ENCODE measurements at places on chromosomes 3 and 15. TPM values are rescaled to one million over a fixed set of nuclear protein-coding genes. Genes with fewer than 3 reads are reported as not detected.

GRCh38 chr15:63615935-63616334 lies 18.7 kb downstream of the FBXL22 start:
- DNase-seq, result no peak

DNA sequence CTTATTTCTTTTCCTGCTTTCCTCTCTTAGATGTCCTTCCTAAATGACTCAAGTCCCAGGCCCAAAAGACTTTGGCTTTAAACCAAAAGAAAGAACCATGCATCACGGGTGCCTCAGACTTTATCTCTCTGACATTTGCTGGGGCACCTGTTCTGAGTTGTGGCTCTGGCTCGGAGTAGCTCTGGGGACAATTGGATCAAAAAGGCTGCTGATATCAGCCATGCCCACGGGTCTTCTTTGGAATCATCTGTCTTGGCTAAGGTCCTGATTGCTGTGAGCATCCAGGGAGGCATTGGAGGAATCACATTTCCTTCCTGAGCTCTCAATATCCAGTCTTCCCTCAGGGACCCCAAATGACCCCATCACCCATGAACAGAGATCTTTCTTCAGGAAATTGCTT lies 59.9 kb downstream of the CLSTN2 start:
- DNase-seq, result no peak

DNA sequence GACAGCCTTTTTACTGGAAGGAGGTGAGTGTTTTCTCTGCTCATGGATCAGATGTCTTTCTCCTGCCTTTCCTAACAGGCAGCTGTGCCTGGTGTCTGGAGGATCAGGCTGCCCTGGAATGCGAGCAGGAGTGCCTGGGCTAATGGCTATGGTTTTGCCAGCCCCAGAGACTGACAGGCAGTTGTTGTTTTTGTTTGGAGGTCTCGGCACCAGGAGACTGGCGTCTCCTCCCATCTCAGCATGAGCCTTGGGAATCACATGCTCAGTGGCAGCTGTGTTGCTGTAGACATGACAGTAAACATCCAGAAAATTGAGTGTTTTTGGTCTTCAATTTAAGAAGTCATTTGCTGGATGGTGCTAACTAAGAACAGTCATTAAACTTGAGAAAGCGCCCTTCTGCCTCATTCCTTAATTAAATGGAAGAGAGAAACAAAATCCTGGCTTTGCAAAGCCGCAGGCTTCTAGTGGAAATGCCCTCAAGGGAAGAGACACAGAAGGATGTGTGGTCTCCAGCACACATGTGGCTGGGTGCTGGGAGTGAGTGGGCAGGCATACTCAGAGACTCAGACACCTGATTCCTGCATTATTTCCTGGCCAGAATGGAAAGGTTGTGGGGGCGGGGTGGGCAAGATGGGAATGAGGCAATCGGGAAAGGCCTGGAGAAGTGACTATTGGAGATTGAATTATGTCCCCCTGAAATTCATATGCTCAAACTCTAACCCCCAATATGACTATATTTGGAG lies 97.0 kb upstream of the NMNAT3 start:
- no peak for DNase-seq

DNA sequence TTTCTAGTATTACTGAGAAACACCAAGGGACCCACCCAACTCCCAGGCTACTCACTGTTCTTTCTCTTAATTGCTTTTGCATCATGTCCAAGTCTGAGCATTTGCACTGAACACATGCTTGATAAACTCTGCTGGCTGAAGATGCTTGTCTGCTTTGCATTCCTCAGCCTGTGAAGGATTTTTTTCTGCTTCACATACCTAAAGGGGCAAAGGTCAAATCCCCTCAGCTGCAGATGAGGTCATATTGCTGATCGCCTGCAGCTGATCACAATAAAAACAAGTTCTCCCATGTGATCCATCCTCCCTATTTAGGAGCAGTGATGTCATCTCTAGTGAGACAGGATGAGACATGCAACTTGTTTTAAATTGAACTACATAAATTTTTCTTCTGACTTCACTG lies 84.6 kb upstream of the DCBLD2 start:
- peak; percentile 12 for DNase-seq

DNA sequence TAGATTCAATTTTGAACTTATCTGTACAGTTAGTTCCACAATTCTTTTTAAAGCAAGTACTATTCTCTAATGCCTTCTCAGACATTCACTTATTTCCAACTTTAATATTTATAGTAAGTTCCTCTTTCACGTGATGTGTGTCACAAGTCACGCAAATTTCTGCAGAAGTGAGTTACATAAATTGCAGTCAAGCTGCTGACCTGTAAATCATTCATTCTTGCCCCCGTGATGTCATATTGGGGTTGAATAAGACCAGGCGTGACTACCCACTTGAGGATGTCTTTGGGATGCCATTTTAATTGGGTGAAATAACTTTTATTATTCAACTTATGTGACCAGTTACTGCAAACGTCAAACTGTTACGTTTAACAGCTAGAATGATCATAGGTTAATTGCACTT lies 15.1 kb downstream of the PPARG start:
- DNase-seq, result no peak

DNA sequence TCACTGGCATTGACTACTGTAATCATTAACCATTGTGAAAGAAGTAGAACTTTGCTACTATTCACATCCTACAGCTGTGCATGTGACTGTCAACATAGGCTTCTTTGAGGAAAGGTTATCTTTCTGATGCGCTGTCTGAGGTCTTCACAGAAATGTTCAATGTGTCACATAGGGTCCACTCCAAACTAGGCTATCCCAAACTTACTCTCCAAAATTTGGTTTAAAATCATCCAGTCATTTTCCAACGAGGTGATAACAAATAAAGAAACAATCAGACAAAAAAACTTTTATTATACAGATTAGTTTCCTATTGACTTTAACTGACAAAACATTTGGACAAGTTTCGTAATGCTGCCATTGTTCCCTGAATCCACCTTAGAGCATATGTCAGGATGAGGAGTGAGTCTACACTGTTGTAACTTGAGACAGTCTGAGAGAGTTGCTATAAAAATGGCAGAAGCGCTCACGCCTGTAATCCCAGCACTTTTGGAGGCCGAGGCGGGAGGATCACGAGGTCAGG lies 511.6 kb downstream of the PLOD2 start:
- DNase-seq, result no peak

- no peak for DNase-seq
Measured at GRCh38 chr3:172536993-172537419, 13.8 kb upstream of the TNFSF10 start.

DNA sequence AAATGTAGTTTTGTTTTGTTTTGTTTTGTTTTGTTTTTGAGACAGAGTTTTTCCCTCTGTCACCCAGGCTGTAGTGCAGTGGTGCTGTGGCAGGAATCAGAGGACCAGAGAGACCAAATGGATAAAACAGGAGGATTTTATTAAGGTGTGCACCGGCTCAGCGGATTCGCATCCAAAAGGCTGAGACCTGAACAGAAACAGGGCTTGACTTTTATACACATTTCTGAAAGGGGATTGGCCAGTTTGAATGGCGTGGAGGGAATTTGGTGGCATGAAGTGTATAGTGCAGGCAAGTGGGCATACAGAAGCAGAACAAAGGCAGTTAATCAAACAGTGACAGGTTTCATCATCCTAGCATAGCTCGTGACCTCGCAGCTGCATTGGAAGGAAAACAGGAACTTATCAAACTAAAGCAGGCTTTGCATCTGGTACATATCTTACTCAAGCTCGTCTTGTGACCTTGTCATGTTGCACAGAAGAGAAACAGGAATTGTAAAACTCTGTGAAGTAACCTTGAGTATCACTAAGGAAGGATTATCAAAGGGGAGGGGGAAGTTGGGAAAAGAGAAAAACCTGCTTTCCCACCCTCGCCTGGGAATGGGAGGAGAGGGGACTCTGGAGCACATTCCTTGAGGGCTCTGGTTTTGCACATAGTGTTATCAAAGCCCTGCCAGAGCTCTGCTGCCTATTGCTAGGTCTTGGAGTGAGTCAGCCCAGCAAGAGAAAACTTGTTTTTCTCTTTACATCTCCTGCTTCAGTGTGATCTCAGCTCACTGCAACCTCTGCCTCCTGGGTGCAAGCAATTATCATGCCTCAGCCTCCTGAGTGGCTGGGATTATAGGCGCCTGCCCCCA lies 38.5 kb downstream of the C3orf62 start:
- DNase-seq, result peak; percentile 68

DNA sequence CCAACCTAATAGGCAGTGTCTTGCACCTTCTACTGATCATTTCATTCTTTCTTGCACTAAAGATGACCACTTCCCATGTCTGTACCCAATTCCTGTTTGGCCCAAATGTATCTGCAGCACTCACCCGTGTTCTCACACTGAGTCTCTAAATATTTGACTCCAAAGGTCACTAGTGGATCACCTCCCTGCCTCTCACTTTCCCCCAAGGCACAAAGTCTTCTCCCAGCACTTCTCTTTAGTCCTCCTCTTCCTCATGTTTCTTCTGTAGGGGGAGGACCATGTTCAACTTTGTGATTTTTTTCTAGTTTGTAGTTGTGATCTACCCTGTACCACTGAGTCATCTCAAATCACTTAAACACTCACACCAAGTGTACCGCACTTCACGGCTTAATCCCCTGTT lies 13.9 kb downstream of the NR1I2 start:
- DNase-seq, result no peak

GRCh38 chr3:115706311-115706829 lies 83.1 kb downstream of the GAP43 start:
- no peak for DNase-seq

- DNase-seq, result no peak
Measured at GRCh38 chr3:162992741-162993140, 1496.1 kb downstream of the OTOL1 start.

DNA sequence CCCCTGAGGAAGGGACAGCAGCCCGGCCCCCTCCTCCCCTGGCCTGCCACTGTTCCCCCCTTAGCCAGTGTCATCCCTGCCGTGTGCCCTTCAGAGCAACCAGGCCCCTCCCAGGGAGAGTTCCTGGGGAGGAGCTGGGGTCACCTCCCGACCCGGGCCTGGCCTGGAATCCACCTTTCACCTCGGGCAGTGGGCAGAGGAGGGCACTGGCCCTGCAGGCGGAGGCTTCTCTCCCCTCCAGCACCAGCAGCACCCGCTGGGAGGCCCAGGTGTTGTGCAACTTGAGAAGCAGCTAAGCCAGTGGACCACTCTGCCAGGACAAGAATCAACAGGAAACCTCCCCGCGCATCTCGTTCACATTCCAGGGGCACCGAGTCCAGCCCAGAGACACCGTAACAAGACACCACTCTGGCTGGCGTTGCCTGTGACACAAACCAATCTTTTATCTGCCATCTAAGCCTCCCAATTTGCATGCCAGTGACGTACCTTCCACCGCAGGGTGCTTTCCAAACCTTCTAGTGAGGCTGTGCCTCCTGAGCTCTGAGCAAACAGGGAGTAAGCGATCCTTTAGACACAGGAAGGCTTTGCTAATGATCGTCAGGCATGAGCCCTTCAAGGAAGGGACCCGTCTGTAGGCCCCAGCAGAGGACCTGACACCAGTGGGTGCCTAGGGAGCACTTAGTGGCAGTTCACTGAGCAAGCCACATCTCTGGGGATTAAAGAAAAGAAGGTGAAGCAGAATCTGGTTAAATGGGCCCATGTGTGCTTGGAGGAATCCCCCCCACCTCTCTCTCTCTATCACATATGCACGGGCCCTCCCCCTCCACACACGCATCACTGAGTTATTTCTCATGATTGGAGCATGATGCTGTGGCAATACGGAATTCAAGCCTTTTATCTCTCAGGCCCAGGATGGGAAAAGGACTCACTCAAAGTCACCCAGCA lies 98.9 kb upstream of the TLE3 start:
- DNase-seq, result peak; percentile 7

The OIP5 gene
- 28.4 TPM for total RNA-seq

The GOLGA8H gene
- 0.21 TPM for total RNA-seq

The SEMA3B gene
- 1.2 TPM for total RNA-seq

The KCNMB2 gene
- total RNA-seq, result not detected

The ZNF502 gene
- not detected for total RNA-seq

The ARPP21 gene
- 1.1 TPM for total RNA-seq

The SH2D7 gene
- not detected for total RNA-seq
